ENCODE measurements at places on chromosomes 3 and 15. TPM values are rescaled to one million over a fixed set of nuclear protein-coding genes. Genes with fewer than 3 reads are reported as not detected.

EPHB1 gene
- 1.6 TPM for total RNA-seq

FAM162A gene
- total RNA-seq: 71.1 TPM

MFSD1 gene
- 31.1 TPM for total RNA-seq

- no peak for DNase-seq
These were observed 19.7 kb upstream of the ZNF280D start for GRCh38 chr15:56752986-56753385.

- DNase-seq: no peak
These were observed 7.8 kb upstream of the C15orf61 start for GRCh38 chr15:67512933-67513714.

GRCh38 chr15:36109943-36110658 lies 469.3 kb upstream of the CDIN1 start:
- DNase-seq: no peak

GRCh38 chr3:149998946-149999345 lies 28.3 kb upstream of the PFN2 start:
- DNase-seq: no peak
